ENCODE measurements at places on chromosomes 6 and 20.

GRCh38 chr20:61891916-61892649 lies 173.6 kb downstream of the TAF4 start:
- no peak for DNase-seq

DNA sequence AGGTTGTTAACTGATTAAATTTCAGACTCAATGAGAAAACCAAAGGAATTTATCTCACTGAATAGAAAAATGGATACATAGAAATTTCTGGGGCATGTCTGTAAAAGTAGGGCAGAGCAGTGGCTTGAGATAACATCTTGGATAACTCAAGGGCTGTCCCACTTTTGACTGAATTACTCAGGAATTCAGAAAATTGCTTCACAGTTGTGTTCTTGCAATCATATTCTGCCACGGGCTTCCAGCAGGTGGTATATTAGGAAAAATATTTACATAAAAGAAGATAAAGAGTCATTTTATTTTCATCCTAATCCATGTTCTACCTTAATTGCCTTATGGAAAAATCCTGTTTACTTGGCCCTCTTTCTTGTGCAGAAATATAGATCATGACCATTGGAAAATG lies 156.4 kb upstream of the AKIRIN2 start:
- DNase-seq, result no peak

GRCh38 chr6:10417681-10418104 lies 2.8 kb upstream of the TFAP2A start:
- no peak for DNase-seq

DNA sequence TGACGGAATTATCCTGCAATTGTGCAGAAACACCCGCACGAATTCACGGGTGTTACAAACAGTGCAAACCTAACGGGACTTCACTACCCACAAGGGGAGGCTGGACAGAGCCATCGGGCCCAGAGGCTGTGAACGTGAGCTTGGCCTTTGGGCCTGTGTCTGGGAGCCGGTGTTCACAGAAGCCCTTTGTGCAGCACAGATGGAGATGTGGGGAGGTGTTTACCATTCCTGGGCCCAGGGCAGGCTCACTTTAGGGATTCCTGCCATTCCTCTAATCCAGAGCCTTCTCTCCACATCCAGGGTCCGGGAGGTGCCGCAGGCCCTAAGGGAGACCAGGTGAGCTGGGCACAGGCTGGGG lies 15.0 kb downstream of the COL9A3 start:
- DNase-seq, result no peak

DNA sequence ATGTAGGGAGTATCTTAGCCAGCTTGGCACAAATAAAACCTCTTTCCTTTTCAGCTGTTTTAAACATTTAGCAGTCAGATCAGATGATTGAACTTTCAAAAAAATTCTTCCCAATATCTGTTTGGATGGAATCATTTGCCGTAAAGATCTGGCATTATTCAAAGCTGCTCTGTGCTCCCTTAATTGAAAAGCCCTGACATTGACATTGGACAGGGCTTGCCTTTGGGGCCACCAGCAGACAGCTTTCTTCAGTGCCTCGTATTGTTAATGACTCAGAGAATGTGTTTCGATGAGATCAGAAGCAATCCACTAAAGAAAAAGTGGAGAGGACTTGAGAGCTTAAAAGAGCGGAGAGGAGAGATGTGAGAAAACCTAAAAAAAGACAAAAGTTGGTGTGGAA lies 343.5 kb downstream of the NRN1 start:
- DNase-seq, result no peak

DNA sequence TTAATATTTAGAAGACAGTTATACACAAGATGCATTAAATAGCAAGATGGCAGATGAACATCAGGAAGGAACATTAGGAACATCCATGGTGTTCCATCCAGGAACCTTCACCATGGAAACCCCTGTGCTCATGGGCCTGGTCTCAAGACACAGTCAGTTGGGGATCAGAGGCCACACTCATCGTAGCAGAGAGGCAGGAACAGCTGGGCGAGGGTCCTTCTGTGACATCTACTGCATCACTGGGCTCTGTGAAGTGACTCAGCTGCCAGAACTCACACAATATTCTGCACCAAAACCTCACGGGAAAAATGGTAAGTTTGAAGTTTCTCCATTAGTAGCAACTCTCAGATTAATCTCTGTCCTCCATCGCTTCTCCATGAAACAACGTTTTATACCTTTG lies 356.6 kb downstream of the PREX1 start:
- no peak for DNase-seq

GRCh38 chr6:163415620-163416556 lies 1.4 kb downstream of the QKI start:
- peak; percentile 45 for DNase-seq

- peak; percentile 77 for DNase-seq
These were observed at the start of gene DNPH1 for GRCh38 chr6:43228951-43229802. Gene DNPH1, minus strand, starts transcription at chr6:43229481. Its CDS starts 25 bp downstream, at chr6:43229456.

DNA sequence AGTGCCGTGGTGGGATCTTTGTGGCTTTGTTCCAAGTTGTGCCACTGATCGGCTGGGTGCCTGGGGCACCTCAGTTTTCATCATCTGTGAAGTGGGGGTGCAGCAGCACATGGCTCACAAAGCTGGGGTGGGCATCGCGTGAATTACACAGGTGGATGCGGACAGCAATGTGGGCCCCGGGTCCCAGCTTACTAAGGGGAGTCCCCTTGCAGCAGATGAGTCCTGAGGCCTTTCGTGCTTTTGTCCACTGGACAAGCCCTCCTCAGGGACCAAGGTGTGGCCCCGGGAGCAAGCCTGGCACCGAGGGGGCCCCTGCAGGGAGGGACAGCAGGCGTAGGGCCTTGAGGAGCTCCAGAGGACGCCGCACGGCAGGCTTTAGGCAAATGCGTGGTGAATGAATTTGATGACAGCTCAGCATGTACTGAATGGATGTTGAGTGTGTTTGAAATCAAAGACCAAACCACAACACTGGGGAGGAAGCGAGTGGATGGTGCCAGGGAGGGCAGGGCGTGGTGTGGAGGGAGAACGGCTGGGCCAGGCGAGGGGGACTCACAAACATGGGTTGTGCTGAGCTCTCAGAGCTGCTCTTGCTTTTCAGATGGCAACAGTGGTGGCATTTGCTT lies 53.2 kb downstream of the IRF4 start:
- no peak for DNase-seq

DNA sequence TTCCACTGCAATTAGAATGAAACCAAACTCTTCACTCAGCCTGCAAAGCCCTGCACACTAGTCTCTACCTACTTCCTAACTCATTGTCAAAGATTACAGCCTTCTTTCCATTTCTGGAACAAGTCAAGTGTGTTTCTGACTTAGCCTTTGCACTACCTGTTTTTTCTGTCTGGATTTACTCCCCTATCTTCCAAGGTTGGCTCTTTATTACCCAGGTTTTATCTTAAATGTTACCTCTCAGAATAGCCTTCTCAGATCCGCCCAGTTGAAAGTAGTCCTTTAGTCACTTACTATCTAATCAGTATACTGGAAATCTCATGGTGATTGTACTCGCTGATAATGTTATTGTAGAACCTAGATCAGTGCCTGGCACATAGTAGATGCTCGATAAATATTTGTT lies 42.7 kb downstream of the TBPL1 start:
- no peak for DNase-seq

- DNase-seq, result no peak
These were observed 6.6 kb upstream of the WTAP start for GRCh38 chr6:159720708-159721107.

GRCh38 chr6:159360306-159360705 lies 191.1 kb downstream of the FNDC1 start:
- no peak for DNase-seq
